ENCODE measurements at places on chromosomes 6 and 20.

DNA sequence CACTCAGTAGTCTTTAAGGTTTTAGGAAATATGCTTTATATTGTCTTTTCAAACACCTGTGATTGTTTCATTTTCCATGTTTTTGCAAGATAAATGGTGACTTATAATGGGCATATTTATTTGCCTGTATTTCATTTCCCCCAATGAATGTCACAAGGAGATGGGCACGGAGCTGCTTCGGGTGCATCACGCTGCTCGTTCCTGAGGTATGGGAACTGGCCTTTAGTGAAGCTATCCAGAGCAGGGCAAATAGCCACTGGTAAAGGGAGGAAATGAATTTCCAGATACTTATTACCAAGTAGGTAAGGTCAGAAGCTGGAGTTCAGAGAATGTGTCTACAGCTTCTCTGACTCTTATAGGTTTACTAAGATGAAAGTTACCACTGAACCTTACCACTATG, 3.7 kb downstream of the POU3F2 start:
- no peak for DNase-seq

DNA sequence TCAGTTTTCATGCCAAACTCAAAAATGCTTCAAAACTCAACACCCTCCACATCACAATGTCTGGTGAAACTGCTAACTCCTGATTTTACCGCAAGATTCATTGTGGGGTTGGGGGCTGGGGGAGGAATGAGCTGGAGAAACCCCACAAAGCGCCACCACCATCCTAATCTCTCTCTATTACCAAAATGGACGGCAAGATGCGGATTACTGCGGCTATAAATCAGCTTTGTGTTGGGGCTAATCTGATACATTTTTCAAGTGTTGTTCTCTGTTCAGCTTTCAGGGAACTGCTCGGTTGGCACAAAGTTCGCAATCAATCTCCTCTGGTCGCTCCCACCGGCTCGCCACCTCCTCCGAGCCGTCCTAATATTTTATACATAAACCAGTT, 83.7 kb downstream of the TMEM242 start:
- DNase-seq: peak; percentile 78

- DNase-seq: no peak
Observed at GRCh38 chr6:30882204-30882758, 2.0 kb upstream of the DDR1 start.

- DNase-seq: no peak
Observed at GRCh38 chr6:134637847-134638437, 312.0 kb downstream of the ALDH8A1 start.

GRCh38 chr20:16245879-16246278, 327.4 kb downstream of the KIF16B start:
- DNase-seq: no peak

DNA sequence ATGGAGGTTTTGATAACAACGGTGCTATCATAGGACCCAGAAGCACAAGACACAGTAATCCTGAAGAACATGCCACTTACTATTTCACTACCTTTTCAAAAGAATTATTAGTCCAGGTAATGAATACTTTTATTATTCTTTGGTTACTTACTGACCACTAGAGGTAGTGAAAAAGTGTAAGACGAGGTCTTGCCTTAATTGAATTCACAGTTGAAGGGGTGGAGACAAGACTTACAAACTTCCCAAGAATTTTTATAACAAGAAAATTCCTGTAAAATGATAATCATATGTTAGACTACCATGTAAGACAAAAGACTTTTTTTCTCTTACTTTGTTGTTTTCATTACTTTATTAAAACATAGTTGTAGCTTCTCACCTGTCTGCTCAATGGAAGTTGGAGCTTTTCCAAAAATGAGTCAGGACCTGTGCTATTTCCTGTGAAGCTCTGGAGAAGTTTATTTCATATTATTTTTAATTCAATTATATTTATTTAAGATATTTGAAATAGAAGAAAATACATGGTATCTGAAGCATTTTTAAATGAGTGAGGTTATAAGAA, 52.4 kb downstream of the DOP1A start:
- no peak for DNase-seq

- no peak for DNase-seq
Observed at GRCh38 chr6:9197726-9198125, 762.4 kb upstream of the SLC35B3 start.

DNA sequence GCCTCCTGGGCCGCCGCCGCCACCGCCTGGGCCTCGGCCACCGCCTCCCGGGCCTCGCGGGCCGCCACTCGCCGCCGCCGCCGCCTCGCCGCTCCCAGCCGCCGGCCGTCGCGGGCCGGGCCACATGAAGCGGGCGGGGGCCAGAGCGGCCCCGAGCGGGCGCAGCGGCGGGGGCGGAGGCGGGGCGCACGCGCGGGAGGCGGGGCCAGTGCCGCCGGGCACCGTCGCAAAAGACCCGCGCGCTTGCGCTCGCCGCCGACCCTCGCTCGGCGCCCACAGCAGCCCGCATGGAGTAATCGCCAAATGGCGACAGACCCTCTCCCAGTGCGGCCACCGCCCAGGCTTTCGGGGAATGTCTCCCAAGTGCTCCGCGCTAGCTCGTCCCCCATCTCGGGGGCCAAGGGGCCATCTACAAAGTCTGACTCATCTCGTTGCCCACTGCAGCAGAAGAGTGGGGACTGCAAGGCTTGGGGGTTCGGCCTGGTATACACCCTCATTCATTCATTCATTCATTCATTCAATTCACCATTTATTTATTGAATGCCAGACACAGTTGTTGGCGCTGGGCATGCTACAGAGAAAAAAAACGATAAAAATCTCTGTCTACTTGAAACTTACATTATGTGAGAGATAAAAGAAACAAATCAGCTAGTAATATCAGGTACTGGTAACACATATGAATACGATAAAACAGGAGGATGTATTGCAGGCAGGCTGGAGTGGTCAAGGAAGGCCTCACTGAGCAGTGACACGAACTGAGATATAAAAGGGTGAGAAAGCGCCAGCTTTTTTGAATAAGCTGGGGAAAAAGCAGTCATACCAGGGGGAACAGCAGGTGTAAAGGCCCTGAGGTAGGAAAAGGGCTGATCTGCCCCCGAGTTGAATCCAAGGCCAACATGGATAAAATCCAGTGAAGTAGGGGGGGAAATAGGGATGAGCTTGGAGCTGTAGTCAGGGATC, at the start of gene B4GALT5:
Gene B4GALT5 (minus strand): TSS at position 126 of the 960 bp plus-strand sequence. CDS start 188 bp downstream, outside the sequence.
- peak; percentile 91 for DNase-seq

DNA sequence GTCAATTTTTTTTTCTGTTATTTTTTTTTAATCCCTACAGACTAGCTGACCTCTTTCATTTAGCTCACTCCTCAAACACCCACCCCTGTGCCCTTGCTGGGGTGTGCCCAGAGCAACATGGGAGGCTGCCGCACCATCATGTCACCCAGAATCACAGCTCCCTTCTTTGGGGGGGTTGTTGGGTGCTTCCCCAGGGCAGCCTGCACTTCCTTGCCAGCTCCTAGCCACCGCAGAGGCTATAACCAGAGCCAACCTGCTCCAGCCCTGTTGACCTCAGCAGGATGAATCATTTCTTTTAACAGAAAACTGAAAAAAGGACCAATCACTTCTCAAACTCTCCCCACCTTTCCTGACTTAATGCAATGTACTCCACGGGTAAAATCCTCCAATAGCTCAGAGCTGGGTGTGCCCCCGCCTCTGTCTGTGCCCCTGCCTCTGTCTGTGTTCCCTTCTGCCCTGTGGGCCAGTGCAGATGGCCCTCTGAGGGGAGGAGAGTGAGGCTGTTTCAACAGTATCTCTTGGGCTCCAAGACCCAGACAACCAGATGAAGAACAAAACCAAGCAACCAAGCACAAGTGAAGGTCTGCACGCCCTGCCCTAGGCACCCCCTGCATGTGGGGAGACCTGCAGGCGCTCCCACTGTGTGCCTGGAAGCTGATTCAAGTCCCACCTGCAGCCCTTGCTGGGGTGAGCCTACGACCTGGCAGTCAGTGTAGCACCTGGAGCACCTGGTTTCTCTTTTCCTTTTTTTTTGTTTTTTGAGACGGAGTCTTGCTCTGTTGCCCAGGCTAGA, 67.7 kb downstream of the PYGB start:
- DNase-seq: no peak

DNA sequence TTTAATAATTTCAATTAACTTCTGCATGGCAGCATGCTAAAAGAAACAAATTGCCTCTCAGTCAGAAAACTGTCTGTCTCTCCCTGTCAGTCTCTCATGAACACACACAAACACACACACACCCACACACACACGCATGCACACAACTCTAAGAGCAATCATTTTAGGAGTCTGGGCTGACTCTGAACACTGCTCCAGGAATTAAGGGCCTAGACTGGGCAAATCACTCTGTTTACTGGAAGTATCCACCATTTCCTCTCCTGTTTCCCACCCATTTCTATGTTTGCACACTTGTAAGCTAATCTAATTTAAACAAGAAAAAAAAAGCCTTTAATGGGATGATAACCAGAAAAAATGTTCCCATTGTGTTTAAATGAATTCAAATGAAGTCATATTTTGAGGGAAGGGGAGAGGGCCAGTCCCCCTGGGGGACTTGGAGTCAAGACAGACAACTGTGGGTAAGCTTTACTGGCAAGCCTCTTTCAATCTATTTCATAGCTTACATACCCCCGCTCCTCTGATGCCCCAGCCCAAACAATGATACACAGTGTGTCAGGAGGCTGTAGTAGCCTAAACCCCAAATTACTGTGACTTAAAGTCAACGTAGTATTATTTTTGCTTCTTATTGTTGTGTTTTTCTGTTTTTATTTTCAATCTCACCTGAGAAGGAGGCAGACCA, 447.8 kb upstream of the FLRT3 start:
- no peak for DNase-seq

DNA sequence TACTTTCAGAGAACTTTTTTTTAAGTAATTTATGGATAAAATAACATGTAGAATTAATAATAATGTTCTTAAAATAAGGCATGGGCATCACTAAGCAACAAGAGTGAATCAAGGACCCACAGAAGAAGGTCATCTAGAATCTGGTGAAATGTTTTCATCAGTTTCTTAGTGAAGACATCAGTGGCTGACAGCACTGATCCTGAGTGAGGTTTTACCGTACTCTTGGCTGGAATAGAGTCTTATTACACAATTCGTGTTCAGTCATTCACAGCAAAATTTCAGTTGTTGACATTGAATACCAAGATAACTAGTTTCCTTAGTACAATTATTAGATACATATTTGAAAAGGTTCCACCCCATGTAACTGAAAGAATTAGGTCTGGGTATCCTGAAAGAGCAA, 140.4 kb downstream of the C6orf58 start:
- no peak for DNase-seq

- DNase-seq: no peak
Observed at GRCh38 chr6:136711644-136712043, 80.6 kb downstream of the MAP3K5 start.

- no peak for DNase-seq
Observed at GRCh38 chr20:45085289-45085688, 15.6 kb downstream of the KCNS1 start.

DNA sequence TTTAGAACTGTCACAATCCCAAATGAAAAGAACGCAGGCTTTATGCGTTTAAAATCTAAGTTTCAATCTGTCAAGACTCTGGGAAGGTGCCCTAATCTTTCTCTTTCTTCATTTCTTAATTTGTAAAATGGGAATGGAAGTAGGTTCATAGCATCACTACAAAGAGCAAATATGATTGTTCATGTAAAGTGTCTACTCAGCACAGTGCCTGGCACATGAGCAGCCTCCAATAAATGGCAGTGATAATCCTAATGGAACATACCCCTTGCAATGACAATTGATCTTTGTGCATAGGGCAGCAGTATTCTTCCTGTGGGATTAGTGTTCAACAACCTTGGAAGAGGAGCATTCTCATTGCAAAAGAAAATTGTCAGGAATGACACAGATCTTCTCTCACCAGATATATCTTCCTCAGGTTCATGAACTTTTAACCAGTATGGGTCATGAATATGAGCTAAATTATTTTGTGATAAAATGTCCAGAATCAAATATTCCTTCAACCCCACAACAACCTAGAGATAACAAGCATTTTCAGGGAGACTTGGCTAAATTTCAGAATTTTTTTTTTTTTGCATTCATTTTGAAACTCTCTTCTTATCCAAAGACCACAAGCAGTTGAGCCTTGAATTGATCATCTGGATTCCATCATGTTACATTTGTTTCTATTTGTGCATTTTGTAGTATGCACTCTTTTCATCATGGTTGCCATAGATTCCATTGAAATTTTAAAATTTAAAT, 149.1 kb downstream of the TBX18 start:
- no peak for DNase-seq

DNA sequence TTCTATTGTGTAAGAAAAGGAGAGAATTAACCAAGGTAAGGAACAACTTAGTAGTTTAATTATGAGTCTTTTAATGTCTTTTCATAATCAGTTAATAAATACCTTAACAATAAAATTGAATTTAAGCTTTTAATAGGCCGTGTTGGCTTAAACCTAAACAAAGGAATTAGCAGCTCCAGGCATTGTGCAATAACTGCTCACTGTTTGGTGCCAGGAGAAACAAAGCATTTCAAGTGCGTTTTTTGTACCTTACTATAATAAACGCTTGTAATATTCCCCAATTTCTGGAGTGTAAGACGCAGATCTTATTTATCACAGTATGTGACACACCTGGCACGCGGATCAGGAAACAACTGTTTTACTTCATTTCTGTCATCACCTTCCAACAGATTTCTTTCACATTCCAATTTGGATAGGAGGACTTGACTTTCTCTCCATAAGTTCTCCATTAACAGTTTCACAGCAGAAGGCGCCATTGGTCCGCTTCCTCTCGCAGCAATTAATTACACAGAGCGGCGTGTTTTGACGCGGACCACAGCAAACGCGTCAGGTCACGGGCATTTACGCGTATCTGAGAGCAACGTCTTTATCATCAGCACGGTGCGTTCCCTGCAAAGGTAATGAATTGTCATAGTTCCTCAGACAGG, 335.8 kb upstream of the NT5E start:
- no peak for DNase-seq

- DNase-seq: no peak
Observed at GRCh38 chr6:102841060-102841459, 1447.6 kb downstream of the GRIK2 start.

DNA sequence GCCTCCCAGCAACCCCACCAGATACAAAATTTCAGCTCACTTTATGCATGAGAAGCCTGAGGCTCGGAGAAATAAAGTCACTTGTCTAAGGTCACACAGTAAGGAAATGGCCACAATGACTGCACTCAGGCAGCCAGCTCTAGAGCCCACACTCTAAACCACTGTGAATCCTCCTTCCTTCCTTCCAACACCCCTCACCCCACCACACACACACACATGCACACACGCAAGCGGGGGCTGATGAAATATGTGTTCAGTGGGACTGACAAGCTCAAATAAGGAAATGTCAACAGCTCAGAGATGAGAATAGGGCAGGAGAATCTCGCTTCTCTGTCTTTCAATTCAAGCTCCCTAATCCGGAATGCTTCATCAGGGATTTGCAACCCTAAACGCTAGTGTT, 6.0 kb upstream of the BPIFA1 start:
- no peak for DNase-seq

- no peak for DNase-seq
Observed at GRCh38 chr6:43077333-43077809, 1.3 kb downstream of the PTK7 start.

GRCh38 chr20:39503902-39504709, 542.0 kb downstream of the DHX35 start:
- DNase-seq: no peak
